ENCODE measurements at places on chromosomes 6 and 20. TPM values are rescaled to one million over a fixed set of nuclear protein-coding genes. Genes with fewer than 3 reads are reported as not detected.

Gene LY6G6F
- not detected for total RNA-seq

Gene LAMA4
- not detected for total RNA-seq

Gene SLC22A7
- total RNA-seq: 22.6 TPM

Gene HLA-A
- 131 TPM for total RNA-seq

Gene GNAS-AS1
- total RNA-seq: not detected

Gene TMC2
- total RNA-seq: not detected

Gene C4A
- total RNA-seq: 165 TPM

Gene SLC17A1
- not detected for total RNA-seq

Gene OPN5
- not detected for total RNA-seq

Gene HLA-DQB2
- not detected for total RNA-seq

Gene TBXT
- total RNA-seq: not detected

Gene TBP
- 21.7 TPM for total RNA-seq

Gene HTR1E
- total RNA-seq: not detected

Gene MAP7
- total RNA-seq: 0.07 TPM

Gene NINL
- total RNA-seq: 23.3 TPM

Gene SLC17A2
- total RNA-seq: 11.2 TPM

Gene OXT
- total RNA-seq: not detected

Gene FOXA2
- 12.7 TPM for total RNA-seq

Gene SLC22A3
- 31.5 TPM for total RNA-seq

Gene MUC22
- not detected for total RNA-seq

Gene SPAG4
- 2.5 TPM for total RNA-seq

Measured in HepG2 (cell line).